Fibroblast of skin of right quadriceps (primary cell): ENCODE measurements at places on chromosomes 11 and 22.

GRCh38 chr11:22711071-22711770, 44.8 kb downstream of the GAS2 start:
- no peak for DNase-seq

DNA sequence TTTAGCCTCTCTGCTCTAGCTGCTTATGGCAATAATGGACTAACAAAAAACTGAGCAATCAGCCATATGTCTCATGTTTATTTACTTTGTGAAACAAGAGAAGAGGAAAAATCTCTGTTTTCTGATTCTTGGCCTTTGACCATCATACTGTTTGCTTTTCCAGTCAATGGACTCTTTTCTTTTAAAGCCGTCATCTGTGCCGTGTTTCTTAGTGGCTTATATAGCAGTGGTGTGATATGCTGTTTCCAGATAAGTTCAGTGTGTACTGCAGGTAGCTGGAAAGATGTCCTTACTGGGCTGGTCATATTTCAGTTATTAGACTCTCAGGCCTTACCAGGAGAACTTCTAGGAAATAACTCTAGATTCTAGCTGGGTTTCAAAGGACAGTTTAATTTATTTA, 33.6 kb upstream of the TECTA start:
- no peak for DNase-seq

DNA sequence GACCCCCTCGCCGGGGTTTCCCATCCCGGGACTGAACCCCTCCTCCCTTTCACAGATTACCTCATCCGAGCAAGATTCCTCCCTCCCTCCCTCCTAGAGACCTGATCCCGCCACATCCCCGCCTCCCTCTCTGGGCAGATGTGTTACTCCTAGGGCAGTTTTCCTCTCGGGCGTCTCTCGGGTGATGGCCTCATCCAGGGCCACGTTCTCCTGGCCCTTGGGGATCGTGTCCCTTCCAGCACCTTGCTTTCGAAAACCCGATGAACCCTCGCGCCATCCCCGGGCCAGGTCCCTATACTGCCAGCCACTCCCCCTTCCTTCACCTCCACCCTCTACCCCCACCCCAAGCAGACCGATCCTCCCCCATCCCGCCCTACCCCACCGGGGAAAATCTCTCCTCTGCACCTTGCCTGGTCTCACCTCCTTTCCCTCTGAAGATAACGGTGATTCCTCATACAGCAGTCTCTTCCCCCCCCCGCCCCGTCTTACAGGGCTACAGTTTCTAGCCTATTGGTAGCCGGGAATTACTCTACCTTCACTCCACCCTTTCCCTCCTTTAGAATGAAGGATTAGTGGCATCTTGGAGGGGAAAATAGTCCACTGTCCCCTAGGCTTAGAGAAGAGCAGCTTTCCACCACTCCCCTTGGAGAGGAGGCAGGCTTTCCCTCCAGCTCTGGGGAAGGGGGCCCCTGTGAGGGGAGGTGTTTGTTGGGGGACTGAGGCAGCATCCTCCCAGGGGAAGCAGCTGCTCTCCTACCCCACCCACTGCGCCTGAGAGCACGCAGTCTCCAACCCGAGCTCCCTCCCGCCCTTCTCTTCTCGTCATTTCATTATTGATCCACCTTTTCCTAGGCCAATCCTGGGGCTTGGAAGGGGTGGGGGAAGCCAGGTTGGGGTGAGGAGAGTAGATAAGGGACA, 1.2 kb downstream of the KMT2A start:
- peak; percentile 40 for DNase-seq

GRCh38 chr22:19149047-19149883, 827 bp downstream of the GSC2 start:
- DNase-seq: no peak

- DNase-seq: no peak
These were observed 10.8 kb downstream of the SLC35C1 start for GRCh38 chr11:45815747-45816146.

DNA sequence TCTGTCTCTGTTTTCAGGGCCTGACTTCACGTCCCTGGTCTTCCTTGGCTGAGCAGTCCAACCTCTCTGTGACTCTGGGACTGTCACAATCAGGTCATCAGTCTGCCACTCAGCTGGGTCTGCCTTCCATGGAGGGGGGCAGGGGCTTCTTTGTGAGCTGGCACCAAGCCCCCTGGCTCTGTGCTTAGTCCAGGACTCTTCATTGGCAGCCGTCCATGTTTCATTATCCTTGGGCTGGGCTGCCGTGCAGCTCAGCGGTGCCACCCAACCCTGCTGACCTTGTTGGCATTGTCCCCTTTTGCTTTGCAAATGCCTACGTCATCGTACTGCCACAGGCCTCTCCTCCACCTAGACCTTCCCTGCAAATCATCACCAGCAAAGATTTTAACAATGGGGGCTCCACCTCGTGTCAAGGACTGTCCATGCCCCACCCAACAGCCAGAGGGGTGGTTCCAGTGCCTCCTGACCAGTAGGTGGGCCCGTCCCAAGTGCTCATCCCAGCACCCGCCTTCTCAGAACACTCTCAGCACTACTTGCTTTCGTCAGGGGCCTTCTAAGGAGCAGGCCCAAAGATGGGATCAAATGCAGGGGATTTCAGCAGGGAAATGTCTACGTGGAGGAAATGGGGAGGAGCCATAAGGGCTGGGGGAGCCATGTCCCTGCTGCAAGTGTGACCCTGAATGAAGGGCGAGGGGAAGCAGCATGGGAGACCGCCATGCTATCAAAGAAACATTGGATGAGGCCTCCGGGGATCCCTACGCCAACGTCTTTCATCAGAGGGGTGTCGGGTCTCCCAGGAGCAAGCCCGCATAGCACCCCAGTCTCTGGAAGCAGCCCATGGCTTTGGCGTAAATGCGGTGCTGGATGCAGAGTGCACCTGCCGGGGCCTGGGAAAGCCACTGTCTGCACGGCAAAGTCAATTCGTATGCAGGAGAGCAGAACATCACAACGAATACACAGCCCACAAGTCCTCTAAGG, 18.2 kb downstream of the KRTAP5-6 start:
- no peak for DNase-seq

- peak; percentile 23 for DNase-seq
These were observed 111.8 kb upstream of the LMO1 start for GRCh38 chr11:8375460-8375859.

DNA sequence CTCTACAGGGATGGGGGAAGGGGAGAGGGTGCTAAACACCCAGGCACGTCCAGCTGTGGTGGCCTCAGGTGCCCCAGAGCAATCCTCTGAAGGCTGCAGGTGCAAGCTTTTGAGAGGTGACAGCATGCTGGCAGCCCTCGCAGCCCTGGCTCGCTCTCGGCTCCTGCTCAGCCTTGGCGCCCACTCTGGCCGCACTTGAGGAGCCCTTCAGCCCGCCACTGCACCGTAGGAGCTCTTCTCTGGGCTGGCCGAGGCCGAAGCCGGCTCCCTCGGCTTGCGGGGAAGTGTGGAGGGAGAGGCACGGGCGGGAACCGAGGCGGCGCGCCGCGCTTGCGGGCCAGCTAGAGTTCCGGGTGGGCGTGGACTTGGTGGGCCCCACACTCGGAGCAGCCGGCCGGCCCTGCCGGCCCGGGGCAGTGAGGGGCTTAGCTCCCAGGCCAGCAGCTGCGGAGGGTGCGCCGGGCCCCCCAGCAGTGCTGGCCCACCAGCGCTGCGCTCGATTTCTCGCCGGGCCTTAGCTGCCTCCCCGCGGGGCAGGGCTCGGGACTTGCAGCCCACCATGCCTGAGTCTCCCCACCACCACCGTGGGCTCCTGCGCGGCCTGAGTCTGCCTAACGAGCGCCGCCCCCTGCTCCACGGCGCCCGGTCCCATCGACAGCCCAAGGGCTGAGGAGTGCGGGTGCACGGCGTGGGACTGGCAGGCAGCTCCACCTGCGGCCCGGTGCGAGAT, 112.1 kb downstream of the TRIM29 start:
- no peak for DNase-seq

GRCh38 chr22:49099496-49100124, 728.1 kb downstream of the BRD1 start:
- no peak for DNase-seq

DNA sequence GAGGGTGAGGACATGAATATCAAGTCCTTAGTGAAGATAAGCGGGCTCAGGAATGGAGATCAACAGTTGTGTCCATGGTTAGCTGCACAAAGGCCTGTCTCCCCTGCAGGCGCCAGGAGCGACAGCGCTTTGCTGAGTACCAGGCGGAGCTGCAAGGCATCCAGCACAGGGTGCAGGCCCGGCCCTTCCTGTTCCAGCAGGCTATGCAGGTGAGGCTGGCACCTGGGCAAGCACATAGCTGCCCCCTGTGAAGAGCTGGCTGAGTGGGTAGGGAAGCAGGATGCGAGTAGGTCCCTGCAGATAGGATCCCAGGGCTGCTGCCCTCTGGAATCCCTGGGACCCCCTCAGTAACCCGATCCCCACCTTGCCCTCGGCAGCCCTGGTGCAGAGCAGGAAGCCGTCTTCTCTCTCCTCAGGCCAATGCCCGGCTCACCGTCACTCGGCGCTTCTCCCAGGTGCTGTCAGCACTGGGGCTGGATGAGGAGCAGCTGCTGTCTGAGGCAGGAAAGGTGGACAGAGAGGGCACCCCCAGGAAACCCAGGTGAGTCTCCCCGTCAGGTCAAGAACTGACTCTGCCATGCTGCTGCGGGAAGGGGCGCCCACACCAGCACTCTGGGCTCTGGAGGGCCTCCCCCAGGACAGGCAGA, 2.6 kb upstream of the SART1 start:
- no peak for DNase-seq

GRCh38 chr11:8705146-8705545, 22.6 kb downstream of the RPL27A start:
- no peak for DNase-seq

GRCh38 chr11:113675565-113675964, 30.5 kb downstream of the TMPRSS5 start:
- peak; percentile 67 for DNase-seq

GRCh38 chr11:27913650-27914049, 194.3 kb downstream of the KIF18A start:
- DNase-seq: peak; percentile 65

DNA sequence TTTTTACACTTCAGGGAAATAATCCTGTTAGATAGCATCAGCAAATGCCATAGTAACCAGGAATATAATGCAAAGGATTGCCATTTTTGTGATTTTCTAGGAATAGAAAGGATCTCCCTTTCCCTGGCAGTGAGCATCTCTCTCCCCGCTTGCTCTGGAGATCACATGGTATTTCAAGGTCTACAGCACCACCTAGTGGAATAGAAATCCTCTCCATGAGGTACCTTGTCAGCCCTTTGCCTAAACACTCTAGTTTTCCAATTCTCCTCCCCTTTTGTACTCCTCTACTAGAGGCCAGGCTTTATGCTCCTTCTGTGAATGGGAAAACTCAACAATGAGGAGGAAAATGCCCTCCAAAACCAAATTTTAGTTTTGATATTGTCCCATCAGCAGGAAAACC, 78.4 kb downstream of the XRRA1 start:
- peak; percentile 24 for DNase-seq

- DNase-seq: no peak
These were observed 76.8 kb upstream of the RTL6 start for GRCh38 chr22:44574640-44575380.

DNA sequence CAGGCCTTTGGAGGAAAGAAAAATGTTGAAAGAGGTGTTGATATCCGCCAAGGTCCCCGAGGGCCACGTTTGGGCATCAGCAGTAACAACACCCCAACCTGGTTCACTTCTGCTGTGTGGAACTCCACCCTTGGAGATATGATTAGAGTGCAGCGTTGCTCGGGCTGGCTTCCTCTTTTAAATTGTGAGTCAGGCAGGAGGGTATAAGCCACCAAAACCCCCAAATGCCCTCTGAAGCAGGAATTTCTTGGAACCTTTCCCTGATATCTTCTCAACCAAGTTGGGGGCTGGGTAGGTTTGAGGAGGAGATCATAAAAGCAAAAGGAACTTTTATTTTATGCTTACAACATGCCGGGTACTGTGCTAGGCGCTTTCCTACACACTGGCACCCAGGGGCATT, 6.4 kb upstream of the C11orf96 start:
- DNase-seq: no peak

GRCh38 chr11:122071709-122072202, 44.3 kb downstream of the BLID start:
- DNase-seq: no peak

DNA sequence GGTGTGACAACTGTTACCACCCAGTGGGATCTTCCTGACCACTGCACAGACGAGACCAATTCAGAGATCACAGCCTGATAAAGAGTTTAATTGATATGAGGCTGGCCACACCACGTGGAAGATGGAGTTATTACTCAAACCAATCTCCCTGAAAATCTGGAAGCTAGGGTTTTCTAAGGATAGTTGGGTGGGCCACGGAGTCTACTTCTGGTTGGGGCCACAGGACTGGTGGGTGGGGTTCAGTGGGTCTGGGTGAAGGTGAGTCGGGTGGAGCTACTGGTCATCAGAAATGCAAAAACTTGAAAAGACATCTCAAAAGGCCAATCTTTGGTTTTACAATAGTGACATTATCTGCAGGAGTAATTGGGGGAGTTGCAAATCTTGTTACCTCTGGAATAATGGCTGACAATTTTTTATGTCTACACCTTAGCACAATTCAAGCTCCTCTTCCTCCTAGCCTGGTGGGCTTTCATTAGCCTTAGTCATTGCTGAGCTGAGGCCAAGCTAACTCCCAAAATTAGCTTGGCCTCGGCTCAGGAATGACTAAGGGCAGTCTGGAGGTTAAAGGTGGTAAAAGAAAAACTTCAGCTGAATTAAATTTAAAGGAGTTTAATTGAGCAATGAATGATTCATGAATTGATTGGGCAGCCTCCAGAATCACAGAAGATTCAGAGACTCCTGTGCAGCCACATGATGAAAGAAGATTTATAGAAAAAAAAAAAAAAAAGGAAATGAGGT, 13.1 kb downstream of the C11orf96 start:
- peak; percentile 67 for DNase-seq

DNA sequence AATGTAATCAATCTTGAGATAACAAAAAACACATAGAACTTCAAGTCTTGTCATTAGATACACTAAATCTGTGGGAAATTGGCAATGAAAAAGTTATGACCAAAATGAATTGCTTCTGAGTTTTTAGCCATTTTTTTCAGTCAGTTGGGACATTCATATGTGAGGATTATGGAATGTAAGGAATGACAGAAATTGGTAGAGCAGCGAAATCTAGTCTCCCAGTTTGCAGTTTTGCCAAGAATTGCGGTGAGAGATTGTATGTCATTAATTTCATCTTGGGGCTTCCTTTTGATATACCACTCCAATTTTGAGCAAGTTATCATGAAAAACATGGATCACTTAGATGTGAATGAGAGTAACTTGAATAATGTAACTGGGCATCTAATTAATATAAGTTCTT, 49.9 kb downstream of the SIK2 start:
- peak; percentile 51 for DNase-seq

GRCh38 chr11:104256525-104256924, 92.6 kb upstream of the PDGFD start:
- DNase-seq: no peak

- DNase-seq: peak; percentile 37
These were observed 21.3 kb downstream of the STX3 start for GRCh38 chr11:59776210-59777066.
